GM12892 (cell line): ENCODE measurements at places on chromosomes 16 and 17.

DNA sequence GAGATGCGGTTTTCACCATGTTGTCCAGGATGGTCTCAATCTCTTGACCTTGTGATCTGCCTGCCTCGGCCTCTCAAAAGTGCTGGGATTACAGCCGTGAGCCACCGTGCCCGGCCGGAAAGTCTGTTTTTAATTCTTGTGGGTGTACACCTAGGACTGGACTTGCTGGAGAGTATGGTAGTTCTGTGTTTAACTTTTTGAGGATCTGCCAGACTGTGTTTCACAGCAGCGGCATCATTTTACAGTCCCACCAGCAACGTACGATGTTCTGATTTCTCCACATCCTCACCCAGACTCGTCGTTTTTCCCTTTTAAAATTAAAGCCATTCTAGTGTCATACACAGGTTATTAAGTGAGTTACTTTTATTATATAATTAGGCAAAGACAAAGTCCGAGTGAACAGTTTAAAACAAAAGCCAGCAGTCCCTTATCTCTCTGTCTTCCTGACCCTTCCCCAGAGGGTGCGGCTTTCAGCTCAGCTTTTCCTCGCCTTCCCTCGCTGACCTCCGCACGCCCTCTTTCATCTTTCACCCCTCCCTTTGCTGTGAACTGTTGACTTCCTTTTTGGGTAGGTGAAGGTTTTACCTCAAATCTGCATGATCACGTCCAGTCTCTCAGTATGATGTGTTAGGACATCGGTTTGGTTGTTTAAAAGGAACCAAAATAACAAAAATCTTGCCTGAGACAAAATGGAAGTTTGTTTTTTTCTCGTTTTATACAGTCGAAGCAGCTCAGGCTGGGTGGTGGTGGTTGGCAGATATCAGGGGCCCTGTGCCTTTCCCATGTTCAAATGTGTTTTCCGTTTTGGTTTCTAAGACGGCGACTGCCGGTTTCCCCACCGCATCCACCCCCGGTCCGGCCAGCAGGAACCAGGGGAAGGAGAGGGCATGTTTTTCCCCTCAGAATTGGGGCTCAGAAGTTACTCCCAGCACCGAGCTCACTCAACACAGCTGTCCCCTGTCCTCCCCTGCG, 18.0 kb downstream of the FAM234A start:
- DNase-seq: peak; percentile 63

DNA sequence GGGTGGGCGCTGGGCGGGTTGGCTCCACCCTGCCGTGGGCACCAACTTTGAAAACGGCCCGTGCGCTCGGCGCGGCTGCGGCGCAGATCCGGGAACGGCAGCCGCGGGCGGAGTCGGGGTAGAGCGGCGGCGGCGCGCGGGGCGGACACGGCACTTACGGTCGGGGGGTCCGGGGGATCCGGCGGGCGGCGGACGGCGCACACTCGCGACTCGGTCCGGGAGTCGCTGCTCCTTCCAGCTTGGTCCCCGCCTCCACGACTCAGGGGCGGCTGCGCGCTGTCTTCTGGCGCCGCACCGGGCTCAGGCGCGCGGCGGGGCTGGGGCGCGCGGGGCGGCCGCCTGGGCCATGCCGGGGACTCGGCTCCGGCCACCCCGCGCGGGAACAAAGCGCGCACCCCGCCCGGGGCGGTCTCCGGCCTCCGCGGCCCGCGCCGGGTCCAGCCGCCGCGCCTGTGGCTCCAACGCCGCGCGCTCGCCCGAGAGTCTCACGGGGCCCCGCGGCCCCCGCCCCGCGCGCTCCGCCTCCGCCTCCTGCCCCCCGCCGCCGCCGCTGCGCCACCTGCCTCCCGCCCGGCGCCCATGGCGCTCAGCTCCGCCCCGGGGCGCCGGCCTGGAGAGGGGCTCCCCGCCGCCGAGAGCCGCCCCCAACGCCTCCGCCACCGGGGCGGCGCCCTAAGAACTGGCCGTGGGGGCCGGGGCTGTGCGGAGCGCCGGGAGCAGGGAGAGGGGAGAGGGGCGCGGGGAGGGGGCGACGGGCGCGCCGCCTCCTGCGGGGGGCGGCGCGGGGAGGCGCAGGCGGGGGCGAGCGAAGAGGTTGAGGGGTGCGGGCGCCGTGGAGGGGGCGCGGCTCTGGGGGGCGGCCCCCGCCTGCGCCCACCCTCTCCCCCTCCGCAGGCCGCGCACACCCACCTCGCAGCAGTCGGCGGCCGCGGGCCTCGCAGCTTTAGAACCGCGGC, 35.9 kb downstream of the CBFA2T3 start:
- DNase-seq: peak; percentile 61

DNA sequence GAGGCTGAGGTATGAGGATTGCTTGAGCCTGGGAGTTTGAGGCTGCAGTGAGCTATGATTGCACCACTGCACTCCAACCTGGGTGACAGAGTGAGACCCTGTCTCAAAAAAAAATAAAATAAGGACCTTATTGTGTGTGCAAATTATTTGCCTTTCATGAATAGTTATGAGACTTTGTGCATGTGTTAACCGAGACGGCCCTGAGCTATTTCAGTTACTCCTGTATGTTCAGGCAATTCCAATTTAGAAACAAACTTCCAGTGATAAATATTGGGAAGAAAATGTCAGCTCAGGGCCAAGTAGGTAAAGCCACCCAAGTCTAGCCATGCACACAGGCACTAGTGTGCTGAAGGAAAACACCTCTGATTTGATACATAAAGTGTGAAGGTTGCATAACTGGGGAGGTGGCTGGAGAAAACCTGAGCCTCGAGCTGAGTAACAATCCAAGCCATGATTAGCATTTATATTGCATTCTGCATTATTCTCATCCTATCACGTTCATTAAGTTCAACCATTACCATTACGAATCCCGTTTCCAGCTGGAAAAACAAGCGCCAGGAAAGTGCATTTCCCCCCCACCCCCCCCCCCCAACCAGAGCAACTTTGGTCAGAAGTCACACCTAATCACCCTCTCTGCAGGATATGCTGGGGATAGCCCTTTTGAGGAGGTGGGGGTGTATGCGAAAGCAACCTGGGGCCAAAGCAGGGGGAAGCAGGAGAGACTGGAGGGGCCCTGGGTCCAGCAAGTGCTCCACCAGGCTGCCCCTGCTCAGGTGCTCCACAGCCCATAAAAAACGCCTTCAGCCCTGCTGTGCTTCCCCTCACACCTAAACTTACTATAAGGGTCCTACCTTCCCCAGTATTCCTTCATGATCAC, 18.6 kb upstream of the ENDOV start:
- no peak for DNase-seq

- DNase-seq: no peak
Measured at GRCh38 chr17:38717139-38717745, 12.2 kb downstream of the MLLT6 start.

- no peak for DNase-seq
Measured at GRCh38 chr17:75773121-75773807, 8.3 kb upstream of the GALK1 start.

DNA sequence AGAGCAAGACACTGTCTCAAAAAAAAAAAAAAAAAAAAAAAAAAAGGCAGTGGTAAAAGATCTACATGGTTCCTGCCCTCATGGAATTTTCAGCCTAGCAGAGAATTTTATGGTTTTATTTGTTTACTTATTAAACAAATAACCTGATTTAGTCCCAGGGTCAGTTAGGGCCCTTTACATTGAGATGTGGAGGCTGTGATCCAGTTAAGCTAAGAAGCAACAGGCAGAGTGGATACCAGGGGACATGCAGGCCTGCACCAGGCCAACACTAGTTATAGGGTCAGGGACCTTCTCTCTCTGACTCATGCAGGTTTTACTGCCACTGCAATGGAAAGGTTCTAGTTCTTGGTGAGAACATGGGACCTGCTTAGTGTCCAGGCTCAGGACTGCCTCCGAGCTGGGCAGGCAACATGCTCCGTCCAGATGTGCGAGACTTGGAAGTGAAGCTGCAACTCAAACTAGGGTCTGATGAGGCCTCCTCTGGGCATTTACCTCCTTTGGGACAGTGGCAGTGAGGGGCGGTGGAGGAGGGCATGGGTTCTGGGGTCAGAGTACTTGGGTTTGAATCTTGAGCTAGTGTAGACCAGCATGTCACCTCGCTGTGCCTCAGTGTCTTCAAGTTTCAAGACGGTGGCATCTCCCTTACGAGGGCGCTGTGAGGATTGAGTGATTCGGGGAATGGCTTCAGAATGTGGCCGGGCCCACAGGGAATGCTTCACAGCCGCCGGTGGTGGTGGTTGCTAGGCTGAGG, 301.8 kb downstream of the CPPED1 start:
- no peak for DNase-seq

GRCh38 chr16:18827890-18828289, 26.5 kb upstream of the ARL6IP1 start:
- DNase-seq: no peak

GRCh38 chr16:64952177-64952576, 169.7 kb downstream of the CDH11 start:
- no peak for DNase-seq

- DNase-seq: no peak
Measured at GRCh38 chr17:15411384-15412198, 55.8 kb downstream of the CDRT4 start.

DNA sequence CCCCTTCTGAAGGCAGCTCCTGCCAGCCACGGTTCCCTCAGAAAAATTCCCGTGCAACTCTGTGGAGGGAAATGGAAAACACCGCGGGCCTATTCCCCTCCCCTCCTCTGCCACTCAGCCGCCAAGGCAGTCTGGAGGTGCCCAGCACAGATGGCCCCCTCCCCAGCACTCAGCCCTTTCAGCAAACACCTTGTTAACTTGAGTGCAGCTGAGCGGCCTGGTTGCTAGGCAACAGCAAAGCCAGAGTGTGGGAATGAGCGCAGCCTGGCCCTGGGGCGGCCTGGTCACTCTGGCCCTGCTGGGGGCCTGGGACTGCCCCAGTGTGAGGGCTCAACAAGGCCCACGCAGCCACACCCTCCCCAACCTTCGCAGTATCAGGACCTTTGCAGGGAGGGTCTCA, 32.8 kb downstream of the CACNA1G start:
- DNase-seq: no peak

- DNase-seq: no peak
Measured at GRCh38 chr17:44575403-44575802, 18.1 kb downstream of the FZD2 start.

- no peak for DNase-seq
Measured at GRCh38 chr17:74532115-74532514, 840 bp upstream of the CD300LB start.

DNA sequence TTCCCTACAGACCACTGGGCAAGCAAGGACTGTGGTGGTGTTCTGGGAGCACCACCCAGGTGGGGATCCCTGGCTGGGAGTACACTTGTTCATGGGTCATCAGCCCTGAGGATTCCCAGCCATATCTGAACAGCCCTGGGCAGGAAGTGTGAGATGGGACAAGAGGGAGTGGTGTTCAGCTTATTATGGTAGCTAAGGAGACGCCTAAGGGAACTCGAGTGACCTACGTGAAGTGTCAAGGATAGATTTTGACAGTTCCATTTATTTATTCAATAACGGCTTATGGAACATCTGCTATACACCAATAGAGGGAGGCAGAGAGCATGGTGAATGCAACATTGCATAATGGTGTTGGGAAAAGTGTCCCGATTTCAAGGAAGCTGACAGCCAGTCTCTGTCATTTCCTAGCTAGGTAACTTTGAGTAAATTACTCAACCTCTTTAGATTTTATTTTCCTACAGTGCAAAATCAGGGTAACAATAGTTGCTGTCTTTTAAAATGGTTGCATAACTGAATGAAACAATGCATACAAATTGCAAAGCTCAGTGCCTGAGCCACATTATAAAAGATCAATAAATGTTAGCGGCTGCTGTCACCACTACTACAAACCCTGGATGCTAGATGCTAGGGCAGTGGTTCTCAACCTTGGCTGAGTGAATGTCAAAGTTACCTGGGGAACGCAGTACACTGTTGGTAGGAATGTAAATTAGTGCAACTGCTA, 534.1 kb downstream of the GRIN2A start:
- DNase-seq: no peak

DNA sequence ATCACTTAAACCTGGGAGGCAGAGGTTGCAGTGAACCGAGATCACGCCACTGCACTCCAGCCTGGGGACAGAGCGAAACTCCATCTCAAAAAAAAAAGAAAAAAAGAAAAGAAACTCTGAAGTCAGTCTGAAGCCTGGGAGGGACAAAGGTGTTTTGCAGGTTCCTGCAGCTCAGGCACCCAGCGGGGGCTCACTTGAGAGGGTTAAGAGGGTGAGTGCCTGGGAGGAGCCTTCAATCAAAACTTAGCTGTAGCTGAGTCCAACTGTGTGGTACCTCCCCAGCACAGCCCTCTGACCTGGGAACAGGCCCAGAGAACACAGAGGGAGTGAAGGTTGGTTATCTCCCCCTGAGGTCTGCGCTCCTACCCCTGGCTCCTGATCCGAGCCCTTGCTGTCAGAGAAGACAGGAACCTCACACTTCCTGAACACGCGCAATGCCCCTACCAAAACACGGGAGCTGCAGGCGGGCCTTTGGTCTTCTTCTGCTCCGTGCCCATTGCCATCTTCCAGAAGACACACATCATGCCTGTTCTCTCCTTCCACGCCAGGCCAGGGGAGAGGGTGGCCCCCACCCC, 20.4 kb upstream of the ZC3H18 start:
- no peak for DNase-seq

GRCh38 chr17:32341141-32341856, 674 bp downstream of the C17orf75 start:
- DNase-seq: no peak

DNA sequence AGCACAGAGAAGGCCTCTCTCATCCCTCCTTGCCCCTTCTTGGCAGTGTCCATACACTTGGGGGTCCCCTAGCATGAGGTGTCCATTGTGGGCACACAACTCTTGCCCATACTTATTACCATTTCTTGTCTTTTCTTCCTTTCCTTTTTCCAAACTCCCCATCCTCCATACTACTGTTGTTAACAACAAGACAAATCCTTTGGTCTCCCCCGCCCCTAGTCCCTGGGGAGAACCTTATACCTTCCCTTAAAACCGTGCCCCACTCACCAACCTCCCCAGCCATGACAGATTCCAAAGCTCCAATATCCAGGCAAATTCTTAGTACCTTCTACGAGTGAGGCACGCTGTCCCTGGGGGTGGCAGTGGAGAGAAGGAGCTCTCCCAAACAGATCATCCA, 82.9 kb downstream of the GAS7 start:
- no peak for DNase-seq
